ENCODE measurements at places on chromosomes 6 and 20.

GRCh38 chr20:44009679-44009992, 95.0 kb downstream of the TOX2 start:
- no peak for DNase-seq

DNA sequence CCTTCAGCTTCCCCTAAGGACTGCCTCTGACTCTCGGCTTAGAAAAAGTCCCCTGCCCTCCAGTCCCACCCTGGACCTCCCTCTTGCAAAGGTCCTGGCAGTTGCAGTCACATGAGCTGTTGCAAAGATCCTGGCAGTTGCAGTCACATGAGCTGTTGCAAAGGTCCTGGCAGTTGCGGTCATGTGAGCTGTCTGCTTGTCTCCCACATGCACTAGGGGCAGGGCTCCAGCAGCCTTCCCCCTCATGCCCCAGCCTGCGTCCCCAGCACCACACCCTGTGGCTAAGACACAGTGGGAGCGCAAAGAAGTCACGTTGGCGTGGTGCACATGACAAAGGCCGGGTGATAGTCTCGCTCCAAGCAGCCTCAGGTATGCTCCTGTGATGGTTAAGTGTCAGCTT, 82.9 kb downstream of the ZNF217 start:
- no peak for DNase-seq

DNA sequence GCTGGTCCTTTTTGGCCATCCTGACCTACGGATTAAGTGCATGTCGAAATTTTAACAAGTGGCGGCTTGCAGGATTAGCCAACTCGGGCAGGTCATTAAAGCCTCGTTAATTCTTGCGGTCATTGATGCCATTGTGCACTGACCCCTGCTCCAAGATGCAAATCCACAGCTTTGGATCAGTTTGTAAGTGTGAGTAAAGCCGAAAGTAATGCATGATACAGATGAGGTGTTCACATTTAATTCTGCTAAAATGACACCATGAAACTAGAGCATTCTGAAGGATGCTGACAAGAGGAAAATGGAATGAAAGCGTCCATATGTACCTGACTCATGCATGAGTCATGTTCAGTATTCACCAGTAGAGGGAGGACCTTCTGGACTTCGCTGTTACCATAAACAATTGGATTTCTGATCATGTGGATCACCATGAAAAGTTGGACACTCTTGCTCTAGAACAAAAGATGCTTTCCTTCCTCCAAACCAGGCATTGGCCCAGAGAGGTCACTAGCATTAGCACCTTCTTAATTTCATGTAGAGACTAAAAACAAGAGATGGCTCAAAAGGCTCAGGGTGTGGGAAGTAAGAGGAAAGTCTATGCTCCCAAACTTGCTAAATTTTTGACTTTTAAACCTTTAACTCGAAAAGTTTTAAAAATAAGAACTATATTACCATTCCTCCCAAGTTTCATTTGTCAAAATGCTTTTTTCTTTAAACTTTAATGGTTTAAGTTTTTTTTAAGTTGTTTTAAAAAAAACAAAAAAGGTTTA, 48.0 kb downstream of the MUC22 start:
- DNase-seq, result peak; percentile 90

GRCh38 chr6:16850681-16851026, 89.4 kb upstream of the ATXN1 start:
- no peak for DNase-seq

- DNase-seq, result peak; percentile 80
Observed at GRCh38 chr6:9140172-9140571, 704.8 kb upstream of the SLC35B3 start.

GRCh38 chr6:14857001-14857400, 388.9 kb upstream of the JARID2 start:
- DNase-seq, result no peak

- DNase-seq, result no peak
Observed at GRCh38 chr6:129894921-129895320, 33.8 kb upstream of the TMEM244 start.

DNA sequence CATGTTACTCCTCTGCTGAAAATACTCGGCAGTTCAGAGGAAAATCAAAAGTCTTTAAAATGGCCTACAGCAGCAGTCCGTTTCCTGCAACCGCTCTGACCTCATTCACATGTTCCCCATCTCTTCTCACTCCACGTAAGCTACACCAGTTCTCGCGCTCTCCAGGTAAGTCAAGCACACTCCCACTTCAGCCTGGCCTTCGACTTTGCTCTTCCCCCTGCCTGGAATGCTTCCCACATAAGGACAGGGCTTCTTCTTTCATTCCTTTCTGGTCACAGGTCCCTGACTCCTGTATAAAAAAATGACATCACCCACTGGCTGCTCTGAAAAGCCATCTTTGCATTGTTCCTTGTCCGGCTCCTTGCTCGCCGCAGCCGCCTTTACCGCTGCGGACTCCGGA, 42.7 kb downstream of the MGME1 start:
- no peak for DNase-seq

GRCh38 chr20:5584678-5585077, 165.5 kb upstream of the SHLD1 start:
- DNase-seq, result no peak

- no peak for DNase-seq
Observed at GRCh38 chr6:4301871-4302270, 166.5 kb upstream of the ECI2 start.

GRCh38 chr6:20939161-20939775, 405.0 kb downstream of the CDKAL1 start:
- DNase-seq, result no peak

- DNase-seq, result no peak
Observed at GRCh38 chr6:107534571-107535141, 44.7 kb downstream of the SOBP start.

DNA sequence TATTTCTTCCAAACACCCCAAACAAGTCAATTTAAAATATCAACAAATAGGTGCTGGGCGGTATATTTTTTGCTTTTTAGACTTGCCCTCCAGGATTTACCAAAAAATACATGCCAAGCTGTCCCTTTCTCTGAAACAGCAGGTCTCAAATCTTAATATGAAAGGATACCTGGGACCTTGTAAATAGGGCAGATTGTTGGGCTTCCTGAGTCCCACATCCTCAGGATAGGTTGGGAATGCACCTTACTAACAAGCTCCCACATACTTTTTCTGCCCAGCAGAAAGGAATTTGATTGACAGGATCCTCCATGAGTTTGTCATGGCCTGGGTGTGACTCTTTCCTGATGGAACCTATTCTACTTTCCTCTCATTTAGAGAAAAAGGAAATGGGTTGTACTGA, 4.9 kb upstream of the SLC24A3 start:
- no peak for DNase-seq

DNA sequence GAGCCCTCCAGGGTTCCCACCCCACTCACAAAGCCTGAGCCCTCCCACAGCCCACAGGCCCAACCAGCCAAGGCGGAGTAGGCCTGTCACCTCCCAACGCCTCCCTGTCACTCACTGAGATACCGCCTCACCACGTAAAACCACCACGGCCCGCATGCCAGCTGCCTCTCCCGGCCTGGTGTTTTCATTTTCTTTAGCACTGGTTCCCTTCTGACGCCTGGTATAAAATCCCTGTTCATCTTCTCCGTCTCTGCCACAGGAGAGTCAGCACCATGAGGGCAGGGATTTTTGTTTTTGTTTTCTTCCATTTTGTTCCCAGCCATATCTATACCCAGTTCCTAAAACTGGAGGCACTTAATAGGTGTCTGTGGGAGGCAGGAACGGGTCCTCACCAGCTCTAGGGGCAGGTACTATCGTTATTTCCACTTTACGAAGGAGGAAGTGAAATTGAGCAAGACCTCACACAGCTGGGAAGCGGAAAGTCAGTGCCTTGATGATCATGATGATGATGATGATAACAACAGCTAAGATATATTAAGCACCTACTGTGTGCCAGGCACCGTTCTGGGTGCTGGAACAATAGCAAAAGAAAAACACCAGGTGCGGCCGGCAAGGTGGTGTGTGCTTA, 58.6 kb downstream of the SNAI1 start:
- DNase-seq, result no peak

DNA sequence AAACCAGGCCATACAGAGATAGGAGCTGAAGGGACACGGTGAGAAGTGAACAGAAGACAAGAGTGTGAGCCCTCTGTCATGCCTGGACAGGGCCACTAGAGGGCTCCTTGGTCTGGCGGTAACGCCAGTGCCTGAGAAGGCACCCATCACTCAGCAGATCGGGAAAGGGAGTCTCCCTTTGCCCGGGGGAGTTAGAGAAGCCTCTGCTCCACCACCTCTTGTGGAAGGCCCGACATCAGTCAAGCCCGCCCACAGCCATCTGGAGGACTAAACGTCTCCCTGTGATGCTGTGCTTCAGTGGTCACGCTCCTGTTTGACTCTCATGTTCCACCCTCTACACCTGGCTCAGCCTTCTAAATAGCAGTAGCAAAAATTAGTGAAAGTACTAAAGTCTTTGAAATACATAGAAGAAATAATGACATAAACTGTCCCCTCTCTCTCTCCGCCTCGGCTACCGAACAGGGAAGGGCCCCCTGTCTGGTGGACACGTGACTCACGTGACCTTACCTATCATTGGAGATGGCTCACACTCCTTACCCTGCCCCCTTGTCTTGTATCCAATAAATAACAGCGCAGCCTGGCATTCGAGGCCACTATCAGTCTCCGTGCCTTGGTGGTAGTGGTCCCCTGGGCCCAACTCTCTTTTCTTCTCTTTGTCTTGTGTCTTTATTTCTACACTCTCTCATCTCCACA, 66.7 kb downstream of the RPP21 start:
- peak; percentile 68 for DNase-seq

DNA sequence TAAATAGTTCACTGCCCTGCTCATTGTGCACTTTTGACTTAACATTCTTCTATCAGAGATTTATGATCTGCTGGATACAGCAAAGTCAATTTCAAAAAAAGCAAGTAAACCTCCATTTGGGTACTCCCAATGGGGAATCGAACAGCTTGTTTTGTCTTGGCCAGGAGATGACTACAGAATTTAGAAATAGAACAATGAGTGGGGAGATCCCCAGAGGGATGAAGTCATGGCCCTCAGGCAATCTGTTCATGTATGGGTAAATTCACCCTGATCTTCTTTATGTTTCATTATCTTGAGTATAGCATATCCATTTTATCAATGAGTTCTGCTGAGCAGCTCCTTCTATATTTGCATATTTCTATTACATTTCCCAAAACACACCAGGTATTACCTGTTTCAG, 1681.9 kb downstream of the HACE1 start:
- DNase-seq, result no peak

- DNase-seq, result no peak
Observed at GRCh38 chr6:130282234-130282995, 59.7 kb upstream of the SAMD3 start.

DNA sequence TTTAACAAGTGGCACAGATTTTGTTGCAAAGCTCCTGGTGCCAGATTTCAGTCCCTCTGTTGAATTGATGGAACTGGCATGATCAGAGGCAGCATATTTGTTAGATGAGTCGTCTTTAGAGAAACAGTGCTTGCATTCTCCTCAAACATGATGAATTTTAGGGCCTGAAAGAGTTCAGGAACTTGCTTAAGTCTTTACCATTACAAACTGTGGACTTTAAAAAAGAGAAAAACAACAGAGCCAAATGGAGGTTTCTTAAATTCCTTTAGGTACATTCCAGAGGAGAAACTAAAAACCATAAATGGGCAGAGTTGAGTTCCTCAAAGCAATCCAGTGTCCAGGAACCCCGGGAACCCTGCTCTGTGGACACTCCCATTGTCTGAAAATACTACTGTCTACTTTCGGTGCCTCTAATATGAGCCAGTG, 2.5 kb downstream of the GTF2H5 start:
- DNase-seq, result peak; percentile 40

Measured in Daoy (cell line).